ENCODE measurements at places on chromosomes 5 and 9.

- no peak for DNase-seq
Measured at GRCh38 chr9:127931092-127931881, 710 bp upstream of the PIP5KL1 start.

DNA sequence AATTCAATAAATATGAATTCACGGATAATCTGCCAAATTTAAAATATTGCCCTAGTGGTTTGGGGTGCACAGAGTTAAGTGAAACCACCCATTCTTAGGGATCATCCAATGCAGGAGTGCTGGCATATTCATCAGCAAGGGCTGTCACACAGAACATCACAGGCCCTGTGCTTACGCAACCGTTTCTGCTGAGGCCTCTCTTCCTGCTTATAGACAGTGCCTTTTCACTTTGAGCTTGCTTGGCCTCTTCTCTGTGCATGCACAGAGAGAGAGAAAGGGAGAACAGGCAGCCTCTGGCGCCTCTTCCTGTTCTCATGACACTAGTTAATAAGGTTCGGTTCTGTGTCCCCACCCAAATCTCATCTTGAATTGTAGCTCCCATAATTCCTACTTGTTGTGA, 366.3 kb downstream of the ICE1 start:
- no peak for DNase-seq

DNA sequence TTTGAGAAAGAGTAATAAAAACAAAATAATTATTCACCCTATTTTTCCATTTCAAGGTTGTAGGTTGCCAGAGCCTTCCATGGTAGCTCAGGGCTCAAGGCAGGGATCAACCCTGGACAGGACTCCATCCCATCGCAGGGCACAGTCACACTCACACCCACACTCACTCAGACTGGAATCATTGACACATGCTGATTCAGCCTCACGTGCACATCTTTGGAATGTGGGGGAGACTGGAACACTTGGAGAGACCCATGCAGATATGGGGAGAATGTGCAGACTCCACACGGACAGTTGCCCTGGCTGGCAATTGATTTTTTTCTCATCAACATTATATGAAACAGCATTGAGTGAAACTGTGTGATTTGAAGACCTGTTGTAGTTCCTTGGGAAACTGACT, 234.1 kb downstream of the ADGRV1 start:
- no peak for DNase-seq

DNA sequence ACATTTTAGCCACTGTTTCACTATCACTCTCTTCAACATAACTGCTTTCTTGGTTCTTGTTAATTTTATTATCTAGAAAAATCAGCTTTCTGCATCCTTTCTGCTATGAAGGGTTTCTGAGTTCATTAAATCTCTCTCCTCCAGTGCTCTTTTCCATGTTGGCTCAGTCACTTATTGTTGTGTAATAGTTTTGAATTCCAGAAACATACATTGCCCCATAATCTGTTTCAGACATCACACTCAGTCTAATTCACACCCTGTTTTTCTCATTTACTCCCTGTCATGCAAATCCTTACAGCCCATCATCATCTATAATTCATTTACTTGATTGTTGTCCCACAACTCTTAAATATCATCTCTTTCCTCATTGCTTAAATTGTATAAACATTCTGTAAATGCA, 176.1 kb upstream of the CDH12 start:
- DNase-seq: no peak

DNA sequence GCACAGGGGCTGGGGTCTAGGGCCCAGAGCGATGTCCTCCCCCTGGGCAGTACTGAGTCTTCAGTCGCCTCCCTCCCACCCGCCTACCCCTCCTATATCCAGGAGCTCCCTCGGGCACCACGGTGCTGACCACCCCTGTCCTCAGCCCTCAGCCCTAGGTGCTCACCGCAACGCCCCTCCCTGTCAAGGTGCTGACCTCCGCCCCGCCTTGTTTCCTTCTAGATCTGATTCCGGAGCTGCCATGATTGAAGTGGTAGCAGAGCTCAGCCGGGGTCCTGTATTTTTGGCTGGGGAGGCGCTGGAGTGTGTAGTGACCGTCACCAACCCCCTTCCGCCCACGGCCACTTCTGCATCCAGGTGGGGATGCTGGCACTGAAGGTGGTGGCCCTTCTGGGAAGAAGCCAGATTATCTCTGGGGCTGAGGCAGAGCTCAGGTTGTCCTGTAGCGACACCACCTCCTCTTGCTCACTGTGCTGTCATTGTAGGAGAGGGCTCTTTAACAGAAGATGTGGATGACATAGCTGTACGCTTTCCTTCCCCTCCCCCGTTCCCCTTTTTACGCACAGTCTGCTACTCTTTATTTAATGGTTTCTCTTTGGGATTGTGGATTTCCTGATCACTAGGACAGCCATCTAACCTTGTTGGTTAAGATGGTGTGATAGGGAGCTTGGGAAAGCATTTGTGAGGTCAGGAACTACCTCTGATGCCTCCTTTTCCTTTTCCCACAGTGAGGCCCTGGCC, 598 bp downstream of the RGP1 start:
- no peak for DNase-seq

DNA sequence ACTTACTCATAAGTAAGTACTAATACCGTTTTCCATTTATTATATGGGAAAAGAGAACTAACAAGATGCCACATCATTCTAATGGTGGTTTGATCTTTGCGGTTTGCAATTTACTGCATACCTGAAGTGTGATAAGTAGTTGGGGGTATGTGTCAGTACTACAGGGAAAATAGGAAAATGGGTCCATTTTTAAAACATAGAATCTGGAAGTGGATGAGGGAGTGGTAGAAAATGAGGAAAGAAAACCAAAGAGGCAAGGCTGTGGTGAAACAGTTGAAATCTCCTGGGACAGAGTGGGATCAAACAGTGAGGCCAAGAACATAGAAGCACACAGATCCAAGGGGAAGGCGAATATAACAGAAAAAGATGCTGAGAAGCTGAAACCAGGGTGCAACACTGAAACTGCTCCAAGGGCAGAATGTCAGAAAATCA, 6.7 kb downstream of the ADAMTSL1 start:
- DNase-seq: no peak

GRCh38 chr9:89844075-89844474, 239.3 kb downstream of the GADD45G start:
- DNase-seq: no peak

GRCh38 chr5:32277798-32278197, 34.9 kb downstream of the MTMR12 start:
- no peak for DNase-seq

DNA sequence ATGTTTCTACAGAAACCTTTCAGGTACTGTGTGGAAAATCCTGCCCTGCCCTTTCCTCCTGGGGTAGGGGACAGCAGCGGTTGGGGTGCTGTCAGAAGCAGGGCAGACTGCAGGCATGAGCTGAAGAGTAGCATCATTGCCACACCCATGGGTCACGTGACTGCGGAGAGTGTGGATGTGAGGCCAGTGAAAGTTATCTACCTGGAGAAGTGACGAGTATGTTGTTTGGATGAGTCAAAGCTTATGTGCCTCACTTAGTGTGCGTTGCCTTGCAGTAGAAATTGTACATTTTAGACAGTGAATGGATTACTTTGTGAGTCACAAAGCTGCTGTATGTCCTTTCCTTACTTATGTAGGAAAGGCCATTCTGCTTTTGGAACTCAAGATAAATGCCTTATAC, 21.7 kb upstream of the ACTBL2 start:
- DNase-seq: no peak

GRCh38 chr5:177077335-177077734, 9.4 kb upstream of the FGFR4 start:
- DNase-seq: no peak

- no peak for DNase-seq
Measured at GRCh38 chr5:95172659-95173058, 112.2 kb downstream of the MCTP1 start.

DNA sequence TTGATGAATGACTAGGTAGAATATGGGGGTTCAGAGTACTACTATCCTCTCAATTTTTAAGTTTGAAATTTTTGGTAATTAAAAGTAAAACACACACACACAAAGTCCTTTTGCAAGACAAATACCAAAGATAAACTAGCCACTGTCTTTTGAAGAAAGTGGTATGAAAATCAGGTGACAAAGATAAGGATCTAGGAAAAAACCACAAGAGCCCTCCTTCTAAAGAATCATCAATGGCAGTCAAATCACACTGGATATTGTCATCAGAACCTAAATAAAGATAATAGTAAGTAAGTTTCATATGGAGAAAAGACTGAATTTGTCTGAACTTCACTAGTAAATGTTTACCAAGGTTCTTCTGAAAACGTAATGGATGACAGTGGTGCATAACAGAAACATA, 30.5 kb upstream of the HK3 start:
- DNase-seq: no peak

DNA sequence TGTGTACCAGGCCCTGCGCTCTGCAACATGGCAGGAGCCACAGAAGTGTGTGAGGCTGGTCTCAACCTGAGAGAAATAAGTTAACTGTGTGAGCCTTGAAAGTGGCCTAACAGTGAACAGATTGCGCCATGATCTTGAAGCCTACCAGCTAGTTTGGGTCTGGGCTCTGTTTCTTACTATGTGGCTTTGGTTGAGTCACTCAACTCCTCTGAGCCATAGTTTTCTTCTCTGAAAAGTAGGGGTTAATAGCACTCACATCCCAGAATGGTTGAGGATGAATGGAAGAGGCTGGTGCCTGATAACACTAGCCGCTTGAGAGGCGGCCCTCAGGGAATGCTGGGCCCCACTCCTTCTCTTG, 121.5 kb downstream of the RGS3 start:
- no peak for DNase-seq

DNA sequence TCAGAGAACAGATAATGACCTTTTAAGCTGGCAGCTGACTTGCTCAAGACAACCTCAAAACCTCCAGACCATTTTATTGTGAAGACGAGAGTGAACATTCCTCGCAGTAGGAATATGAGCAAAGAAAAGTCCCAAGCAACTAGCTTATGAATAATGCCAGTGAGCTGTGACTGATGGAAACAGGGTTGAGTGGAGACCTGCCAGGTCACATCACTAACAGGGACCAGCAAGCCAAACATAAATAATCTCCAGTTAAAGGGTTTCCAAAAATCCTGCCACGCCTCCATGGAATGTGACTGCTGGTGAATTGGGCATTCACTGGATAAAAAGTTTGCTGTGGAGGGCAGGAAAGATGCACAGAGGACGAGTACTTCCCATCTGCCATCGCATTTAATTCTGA, 185.4 kb downstream of the CRB2 start:
- no peak for DNase-seq

GRCh38 chr5:108003178-108003577, 332.4 kb upstream of the EFNA5 start:
- DNase-seq: no peak

GRCh38 chr5:127840198-127840524, 137.0 kb downstream of the CCDC192 start:
- no peak for DNase-seq

GRCh38 chr5:172284611-172284980, 1.0 kb upstream of the UBTD2 start:
- DNase-seq: no peak

DNA sequence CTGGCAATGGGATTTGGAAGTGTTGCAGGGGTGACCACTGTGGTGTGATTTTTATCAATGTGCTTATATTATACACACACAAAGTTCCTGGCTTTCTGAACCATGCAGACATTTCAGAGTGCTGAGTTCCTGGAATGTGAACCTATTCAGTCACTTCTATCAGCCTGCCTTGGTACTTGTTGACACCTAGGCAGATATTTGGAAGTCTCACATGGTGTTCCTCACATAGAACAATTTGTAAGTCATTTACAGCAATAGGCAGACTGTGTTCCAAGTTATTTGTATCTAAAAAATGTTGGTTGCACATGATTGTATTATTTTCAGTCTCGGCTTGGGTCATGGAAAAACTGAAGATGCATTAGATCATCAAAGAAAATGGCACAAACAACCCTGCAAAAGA, 182.2 kb downstream of the SREK1 start:
- DNase-seq: no peak

DNA sequence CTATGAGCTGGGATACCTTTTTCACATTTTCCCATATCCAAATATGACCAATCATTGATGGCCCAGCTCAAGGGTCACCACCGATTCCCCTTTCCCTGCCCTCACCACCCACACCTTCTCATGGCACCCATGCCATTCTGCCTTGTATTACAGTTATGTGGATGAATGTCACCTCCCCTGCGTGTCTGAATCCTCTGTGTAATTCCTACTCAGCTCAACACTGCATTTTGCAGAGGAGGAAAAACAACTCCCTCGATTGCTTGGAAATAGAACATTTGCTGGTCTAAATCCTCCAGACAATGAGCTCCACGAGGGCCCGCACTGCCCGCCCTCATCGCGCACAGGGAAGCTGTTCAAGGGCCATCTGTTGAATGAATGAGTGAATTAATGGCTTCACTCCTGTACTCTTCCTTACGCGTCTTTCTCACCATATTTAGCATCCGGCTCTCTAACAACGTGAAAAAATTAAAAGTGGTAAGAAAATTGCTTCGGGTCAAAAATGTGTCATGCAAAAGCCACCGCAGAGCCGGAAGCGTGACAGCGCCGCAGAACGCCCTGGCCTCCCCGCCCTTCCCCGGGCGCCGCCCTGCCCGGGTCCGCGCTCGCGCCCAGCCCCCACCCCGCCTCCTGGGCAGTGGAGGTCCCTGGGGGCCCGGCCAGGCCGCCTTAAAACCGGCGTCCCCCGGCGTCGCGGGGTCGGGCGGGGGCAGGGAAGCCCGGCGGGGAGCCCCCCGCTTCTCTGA, 704 bp downstream of the SUSD1 start:
- DNase-seq: no peak

GRCh38 chr9:126147936-126148870, 178.4 kb upstream of the MVB12B start:
- no peak for DNase-seq

GRCh38 chr9:87497604-87498045, at the start of gene DAPK1:
TSS of gene DAPK1 (plus strand) at chr9:87497867. CDS start at chr9:87499078, 1,211 bp downstream.
- no peak for DNase-seq

DNA sequence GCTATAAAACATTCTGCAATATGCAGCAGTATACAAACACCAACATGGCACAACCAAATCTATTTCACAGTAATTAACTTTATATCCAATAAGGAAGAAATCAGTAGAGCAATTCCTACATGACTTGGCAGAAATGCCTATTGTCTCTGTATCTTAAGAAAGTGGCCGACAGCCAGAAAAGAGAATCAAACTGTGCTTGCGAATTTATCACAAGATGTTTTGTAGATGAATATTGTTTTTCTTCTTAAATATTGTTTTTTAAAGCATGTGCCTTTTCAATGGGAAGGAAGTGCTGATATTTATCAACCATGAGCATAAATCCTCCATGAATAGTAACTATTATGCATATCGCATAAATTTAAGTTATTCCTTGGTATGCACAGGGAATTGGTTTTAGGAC, 501.7 kb upstream of the DMAC1 start:
- no peak for DNase-seq

GRCh38 chr5:27144456-27144855, 106.1 kb upstream of the CDH9 start:
- no peak for DNase-seq

DNA sequence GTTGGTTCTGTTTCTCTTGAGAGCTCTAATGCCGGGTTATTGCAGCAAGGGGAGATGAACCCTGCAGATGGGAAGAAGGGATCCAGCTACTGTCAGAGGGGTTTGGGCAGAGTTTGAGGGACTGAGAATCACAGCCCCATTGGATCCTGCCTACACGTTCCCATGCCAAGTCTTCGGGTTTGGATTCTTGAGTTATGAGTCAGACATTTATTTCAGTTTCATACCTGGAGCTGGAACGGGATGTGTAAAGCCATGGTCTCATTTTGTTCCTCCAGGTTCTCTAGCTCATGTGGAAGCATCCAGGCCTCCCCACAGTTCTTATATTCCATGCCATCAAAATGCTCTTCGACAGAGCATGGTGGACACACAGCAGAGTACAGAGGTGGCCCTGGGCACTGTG, 275.4 kb upstream of the IRX4 start:
- DNase-seq: no peak

GRCh38 chr9:127634021-127634420, 21.9 kb downstream of the STXBP1 start:
- DNase-seq: no peak

Data from NCI-H2107 (cell line).